ENCODE measurements at places on chromosomes 4 and X.

- no peak for DNase-seq
These were observed 147.3 kb downstream of the TBL1X start for GRCh38 chrX:9612146-9612505.

- DNase-seq: no peak
These were observed 1.3 kb downstream of the PARM1 start for GRCh38 chr4:74934016-74934831.

GRCh38 chrX:8179656-8180055 lies 8.6 kb upstream of the VCX2 start:
- no peak for DNase-seq

DNA sequence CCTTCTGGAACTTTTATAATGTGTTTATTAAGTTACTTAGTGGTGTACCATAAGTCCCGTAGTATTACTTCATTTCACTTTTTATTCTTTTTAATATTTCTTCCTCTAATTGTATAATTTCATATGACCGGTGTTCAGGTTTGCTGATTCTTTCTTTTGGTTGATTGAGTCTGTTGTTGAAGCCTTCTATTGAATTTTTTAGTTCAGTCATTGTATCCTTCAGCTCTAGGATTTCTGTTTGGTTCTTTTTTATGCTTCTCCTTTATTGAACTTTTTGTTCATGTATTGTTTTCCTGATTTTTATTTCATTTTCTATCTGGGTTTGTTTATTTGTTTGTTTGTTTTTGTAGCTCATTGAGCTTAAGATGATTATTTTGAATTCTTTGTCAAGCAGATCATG lies 8.8 kb downstream of the CEP44 start:
- no peak for DNase-seq

DNA sequence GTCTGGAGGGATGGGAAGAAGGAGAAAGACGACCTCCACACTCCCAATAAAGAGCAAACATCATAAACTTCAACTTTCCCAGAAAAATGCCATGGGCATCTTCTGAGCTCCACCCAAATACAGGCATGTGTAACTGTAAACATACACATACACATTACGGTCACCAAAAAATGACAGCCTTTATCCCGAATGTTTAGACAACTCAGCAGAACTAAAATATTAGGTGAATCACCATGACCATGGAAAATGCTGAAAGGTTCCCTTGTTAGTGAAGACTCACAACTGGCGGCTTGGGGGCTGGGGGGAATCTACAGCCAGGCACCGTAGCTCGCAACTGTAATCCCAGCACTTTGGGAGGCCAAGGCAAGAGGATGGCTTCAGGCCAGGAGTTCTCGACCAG lies 33.0 kb downstream of the PRKX start:
- no peak for DNase-seq

DNA sequence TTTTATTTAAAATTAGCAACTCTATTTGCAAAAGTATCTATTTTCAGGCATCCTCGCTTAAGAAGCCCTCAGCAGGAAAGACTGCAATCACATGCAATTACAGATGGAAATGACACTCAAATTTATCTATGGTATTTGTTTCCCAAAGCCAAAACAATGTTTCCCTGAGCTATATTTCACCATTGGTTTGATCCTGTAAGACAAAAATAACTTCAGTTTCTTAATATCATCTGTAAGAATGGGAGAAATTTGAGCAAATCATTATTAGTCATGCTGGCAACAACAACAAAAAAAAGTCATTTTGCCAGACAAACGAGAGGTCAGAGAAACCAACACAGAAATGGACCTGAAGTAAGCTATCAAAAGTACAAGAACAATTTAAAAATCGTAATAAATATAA lies 204.1 kb downstream of the NR3C2 start:
- no peak for DNase-seq

- no peak for DNase-seq
These were observed 10.1 kb downstream of the GSX2 start for GRCh38 chr4:54110019-54110416.

DNA sequence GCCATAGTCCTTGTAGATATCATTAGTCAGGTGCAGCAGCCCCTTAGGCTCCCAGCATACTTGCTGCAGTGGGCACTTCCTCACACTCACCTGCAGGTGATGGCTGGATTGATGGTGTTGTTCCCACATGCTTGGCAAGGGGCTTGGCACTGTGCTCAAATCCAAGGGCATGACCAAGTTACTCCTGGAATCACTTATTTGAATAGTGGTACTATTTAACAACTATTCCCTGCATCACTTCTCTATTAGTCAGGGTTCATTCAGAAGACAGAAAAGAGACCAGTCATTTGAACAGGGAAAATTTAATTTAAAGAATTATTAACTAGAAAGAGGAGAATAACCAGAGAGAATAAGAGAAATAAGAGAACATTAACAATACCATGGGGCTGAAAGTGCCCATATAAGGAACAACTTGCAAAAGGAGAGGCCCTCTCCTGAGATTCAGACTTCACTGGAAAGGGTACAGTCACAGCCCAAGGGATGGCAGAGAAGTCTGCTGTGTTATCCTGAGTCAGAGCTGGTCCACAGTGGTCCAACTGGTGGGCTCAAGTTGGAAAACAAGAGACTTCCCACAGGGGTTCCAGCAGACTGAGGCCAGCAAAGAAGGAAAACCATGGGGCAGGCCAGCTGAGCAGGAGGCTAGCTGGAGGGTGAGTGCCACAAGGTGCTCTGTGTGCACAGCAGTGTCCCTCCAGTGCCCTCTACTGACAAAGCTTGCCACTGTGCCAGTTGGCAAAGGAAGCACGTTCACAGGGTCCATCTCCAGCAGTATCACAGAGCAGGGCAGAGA lies 9.8 kb downstream of the SPP1 start:
- DNase-seq: no peak

- DNase-seq: no peak
These were observed 328.5 kb upstream of the FGF16 start for GRCh38 chrX:77118686-77119085.

- no peak for DNase-seq
These were observed 64.1 kb downstream of the TNIP2 start for GRCh38 chr4:2691952-2692435.

GRCh38 chrX:154373340-154374306 lies 811 bp downstream of the FLNA start:
- DNase-seq: no peak

GRCh38 chr4:10048941-10049697 lies 27.8 kb upstream of the SLC2A9 start:
- DNase-seq: no peak

DNA sequence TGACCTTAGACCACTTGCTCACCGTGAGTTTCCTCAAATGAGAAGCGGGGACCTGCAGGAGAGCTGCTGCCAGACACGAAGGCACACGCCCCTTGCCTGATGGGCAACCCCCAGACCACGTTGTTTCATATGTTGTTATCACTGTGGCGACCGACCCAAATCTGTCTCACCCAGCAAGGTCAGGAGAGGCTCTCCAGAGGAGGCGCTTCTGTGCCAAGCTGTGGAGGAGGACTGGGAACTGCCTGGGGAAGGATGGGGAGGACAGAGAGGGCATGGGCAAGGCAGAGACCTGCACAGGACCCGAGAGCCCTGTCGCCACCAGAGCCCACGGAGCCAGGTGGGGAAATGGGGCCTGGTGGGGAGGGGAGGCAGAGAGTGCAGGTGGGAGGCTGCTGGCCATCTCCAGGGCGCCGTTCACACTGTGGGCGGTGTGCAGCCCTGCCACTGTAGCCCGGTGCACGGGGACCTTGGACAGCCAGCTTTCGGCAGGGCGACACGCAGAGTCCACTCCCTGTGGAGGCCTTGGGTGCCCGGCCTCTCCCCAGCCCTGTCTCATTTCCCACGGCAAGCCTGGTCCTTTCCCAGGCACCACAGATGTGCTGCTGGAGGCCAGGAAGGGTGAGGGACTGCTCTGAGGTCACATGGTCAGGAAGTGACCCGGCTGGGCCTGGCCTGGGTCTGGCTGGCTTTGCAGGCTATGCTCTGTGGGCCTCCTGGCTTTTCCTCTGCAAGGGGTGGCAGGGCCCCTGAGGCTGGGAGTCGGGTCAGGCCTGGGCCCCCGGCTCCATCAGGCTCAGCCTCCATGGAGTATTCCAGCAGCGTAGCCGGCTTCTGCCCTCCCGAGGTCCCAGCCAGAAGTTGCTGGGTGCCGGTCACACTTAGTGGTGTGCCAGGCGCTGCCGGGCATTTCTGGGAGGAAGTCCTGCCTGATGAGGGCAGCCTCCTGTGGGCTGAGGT lies 3.2 kb downstream of the HTRA3 start:
- no peak for DNase-seq

DNA sequence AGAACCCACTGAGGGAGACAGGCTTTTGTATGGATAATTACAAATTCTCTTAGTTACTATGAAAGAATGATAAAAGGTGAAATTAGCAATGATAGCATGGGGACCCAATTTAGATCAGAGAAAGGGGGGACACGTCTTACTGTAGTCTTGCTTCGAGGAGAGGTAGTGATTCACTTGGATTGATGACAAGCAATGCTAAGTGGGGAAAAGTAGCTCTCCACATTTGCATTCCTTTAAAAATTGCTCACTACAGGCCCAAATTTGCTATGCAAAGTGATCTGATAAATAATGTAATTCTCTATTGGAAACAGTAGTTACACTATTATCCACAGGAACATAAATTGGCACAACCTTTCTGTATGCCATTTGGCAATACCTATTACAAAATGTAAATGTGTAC lies 42.5 kb upstream of the MAP3K15 start:
- no peak for DNase-seq

GRCh38 chr4:58553679-58554078 lies 1443.5 kb upstream of the IGFBP7 start:
- DNase-seq: no peak

DNA sequence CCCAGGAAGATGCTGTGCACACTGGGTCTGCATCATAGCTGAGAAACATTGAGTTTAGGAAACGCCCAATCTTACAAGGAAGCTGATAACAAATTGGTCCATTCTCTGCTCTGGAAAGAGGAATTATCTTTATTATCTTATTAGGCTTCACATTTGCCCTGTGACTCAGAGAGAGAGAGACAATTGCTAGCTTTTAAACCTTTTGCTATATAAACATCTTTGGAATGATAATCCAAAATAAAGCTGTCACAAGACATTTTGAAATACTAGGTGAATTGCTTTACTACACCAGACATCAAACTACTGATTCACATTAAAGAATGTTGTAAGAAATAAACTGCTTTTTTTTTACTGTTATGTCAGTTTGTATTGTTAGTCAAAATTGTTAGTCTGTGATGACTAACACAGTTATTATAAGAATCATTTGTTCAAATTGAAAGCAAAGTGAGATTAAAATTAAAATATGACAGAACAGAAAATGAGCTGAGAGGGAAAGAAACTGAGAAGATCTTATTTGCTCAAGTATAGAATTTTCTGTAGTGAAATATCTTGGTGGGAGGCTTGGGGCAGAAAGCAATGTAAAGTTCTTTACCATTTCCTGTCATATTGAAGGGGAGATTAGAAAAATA lies 765.4 kb upstream of the PCDH10 start:
- DNase-seq: no peak

- no peak for DNase-seq
These were observed 44.8 kb downstream of the PDS5A start for GRCh38 chr4:39932776-39933402.

GRCh38 chr4:153228512-153229140 lies 24.4 kb downstream of the TRIM2 start:
- no peak for DNase-seq

DNA sequence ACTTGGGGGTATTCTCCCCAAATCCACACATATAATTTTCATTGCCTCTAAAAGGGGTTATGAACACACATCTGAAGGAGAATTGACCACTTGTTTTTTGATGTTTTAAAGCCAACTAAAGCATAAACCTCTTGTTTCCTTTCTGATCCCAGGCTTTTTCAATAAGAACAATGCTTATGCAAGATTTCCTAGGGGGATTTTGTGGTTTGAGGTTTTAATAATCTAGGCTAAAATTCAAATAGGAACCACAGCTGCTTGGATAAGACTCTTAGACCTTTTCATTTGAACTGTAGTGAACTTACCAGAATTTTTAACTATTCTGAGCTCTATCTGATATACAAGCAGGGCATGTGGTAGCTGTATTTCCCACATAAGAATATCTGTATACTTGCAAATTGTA lies 651.1 kb downstream of the ANKRD50 start:
- no peak for DNase-seq

DNA sequence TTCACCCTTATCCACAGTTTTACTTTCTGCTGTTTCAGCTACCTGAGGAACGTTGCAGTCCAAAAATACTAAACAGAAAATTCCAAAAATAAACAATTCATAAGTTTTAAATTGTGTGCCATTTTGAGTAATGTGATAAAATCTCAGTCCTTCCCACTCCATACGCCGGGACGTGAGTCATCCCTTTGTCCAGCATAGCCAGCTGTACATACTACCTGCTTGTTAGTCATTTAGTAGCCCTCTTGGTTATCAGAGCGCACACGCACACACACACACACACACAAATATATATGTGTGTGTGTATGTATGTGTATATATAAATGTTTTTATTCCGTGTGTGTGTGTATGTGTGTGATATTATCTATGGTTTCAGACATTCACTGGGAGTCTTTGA lies 4.8 kb upstream of the CCSER1 start:
- no peak for DNase-seq

GRCh38 chr4:17945303-17945702 lies 76.3 kb downstream of the LCORL start:
- no peak for DNase-seq

GRCh38 chr4:143539670-143540023 lies 26.1 kb downstream of the SMARCA5 start:
- DNase-seq: no peak

- DNase-seq: no peak
These were observed 228.1 kb downstream of the THOC2 start for GRCh38 chrX:123504630-123505270.

- no peak for DNase-seq
These were observed 24.7 kb downstream of the MID2 start for GRCh38 chrX:107850422-107850765.

DNA sequence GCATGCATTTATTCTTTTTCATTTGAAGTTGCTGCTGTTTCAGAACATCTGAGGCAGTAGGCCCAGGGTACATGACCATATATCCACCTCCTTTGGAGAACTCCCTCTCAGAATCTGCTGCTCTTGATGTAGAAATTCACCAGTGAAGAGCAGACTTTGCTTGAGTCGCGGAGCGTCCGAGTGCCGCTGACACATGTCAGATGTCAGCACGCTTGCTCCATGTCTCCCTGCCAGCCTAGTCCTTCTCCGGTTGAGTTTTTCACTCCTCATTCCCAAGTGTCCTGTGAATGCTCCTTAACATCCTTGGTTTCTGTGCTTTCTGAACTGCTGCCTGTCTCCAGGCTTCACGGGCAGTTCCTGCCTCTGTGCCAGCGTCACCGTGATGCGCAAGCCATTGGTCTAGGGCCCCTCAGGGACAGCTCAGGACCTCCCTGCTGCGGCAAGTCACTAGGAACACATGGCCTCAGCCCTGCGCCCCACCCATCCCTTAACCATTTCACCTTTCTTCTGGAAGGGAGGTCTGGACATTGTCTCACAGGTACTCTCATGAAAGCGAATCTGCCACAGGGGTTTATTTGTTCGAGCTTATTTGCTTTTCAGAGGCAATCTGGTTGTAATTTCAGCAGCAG lies 93.1 kb upstream of the RBPJ start:
- no peak for DNase-seq

- DNase-seq: no peak
These were observed 130.6 kb upstream of the STX18 start for GRCh38 chr4:4672402-4672801.

Data from activated effector memory CD4-positive, alpha-beta T cell treated with Interleukin-2 at 50 U/mL for 16 hours (primary cell).